Kidney epithelial cell (primary cell): ENCODE measurements at places on chromosomes 5 and 9. TPM values are rescaled to one million over a fixed set of nuclear protein-coding genes. Genes with fewer than 3 reads are reported as not detected.

GPRIN1 gene
- 17.3 and 19.9 TPM in 2 replicates for total RNA-seq

DNA sequence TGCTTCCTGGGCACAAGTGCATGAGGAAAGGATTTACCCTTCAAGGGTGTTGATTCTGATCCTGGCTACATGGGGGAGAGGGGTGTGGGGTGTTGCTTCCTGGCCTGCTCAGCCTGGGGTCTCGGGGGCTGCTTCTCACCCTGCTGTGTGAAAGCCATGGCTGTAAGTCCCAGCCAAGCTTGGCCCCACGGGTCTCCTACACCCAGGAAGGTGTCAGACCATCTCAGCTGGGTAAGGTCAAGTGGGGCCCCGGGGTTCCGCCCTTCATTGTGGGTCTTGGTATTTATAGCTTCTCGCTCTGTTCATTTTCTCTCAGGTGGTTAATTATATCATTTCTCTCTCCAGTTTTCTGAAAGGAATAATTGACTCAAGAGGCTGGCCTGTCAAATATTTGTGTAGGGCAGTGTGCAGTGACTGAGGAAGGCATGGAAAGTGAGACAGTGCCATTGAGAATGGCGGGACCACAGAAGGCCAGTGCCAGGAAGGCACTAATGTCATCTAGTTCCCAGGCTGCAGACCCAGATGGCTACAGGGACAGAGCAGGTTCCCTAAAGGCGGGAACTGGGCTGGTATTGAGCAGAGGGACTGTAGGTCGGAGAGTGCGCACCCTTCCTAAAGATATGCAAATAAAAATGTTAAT, 126.0 kb downstream of the FOXD1 start:
- no peak for DNase-seq

GADD45G gene
- 0.41 and 2.2 TPM in 2 replicates for total RNA-seq

NFIL3 gene
- 29.1 and 31.1 TPM in 2 replicates for total RNA-seq

DNA sequence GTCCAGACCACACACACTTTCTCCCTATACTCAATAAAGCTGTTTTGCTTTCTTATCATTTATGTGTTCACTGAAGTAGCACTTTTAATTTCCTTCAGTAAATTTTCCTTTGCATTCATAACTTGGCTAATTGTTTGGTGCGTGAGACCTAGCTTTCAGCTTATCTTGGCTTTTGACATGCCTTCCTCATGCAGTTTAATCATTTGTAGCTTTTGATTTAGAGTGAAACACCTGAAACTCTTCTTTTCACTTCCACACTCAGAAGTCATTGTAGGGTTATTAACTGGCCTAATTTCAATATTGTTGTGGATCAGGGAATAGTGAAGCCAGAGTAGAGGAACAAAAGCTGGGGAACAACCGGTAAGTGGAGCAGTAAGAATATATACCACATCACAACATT, 114.7 kb downstream of the ST8SIA4 start:
- no peak for DNase-seq

DNA sequence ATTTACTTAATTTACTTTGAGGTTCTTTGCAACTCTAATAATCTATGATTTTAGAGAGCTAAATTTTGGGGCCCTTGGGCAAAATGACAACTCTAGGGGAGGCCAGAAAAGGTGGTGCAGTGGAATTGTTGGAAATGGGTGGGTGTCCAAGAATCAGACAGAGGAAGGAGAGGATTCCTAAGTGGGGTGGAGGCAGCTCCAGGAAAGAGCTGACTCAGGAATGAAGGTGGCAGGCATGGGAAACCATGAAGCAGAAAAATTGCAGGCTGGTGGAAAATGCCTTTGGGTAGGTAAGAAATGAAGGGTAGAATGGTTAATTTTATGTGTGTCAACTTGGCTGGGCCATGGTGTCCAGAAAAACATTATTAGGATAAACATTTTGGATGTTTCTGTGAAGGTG, 248.5 kb upstream of the TUT7 start:
- DNase-seq, result no peak

CDKN2B-AS1 gene
- total RNA-seq, result 0.04 and 0.14 TPM in 2 replicates

GRCh38 chr9:126317513-126317912, 9.1 kb upstream of the MVB12B start:
- DNase-seq, result no peak

GRCh38 chr9:18394847-18395351, 79.1 kb upstream of the ADAMTSL1 start:
- no peak for DNase-seq

LCNL1 gene
- not detected in 2 replicates for total RNA-seq

TRMT10B gene
- 3.5 and 4.2 TPM in 2 replicates for total RNA-seq

OLFML2A gene
- 7.0 and 16.4 TPM in 2 replicates for total RNA-seq

DNA sequence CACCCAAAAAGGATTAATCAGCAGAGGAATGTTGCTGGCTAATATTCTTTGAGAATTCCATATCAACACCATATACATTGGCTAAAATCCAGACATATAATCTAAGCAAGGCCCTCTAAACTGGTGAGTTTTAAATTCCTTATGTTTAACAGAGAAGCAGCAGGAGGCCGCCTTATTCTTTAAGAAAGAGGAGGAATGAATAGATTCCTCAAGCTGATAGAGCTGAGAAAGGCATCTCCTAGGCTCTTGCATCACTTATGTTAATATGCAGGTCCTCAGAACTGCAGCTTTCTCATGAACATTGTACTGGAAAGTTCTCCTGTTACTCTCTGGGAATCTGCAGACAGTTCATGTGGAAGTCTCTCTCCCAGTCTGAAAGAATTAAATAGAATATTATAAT, 20.1 kb upstream of the SMARCA2 start:
- no peak for DNase-seq
